GM23248 (cell line): ENCODE measurements at places on chromosomes 13 and 19. TPM values are rescaled to one million over a fixed set of nuclear protein-coding genes. Genes with fewer than 3 reads are reported as not detected.

GRCh38 chr13:65154661-65155447, 2075.3 kb downstream of the PCDH9 start:
- no peak for DNase-seq
- H3K27ac ChIP-seq = no peak overlapping the region
- no peak overlapping the region for H3K4me3 ChIP-seq
- no peaks in the 10 kb centered on the region; the same call in 1 of the 2 replicates for H3K27me3 ChIP-seq

- H3K27ac ChIP-seq = no peak overlapping the region
- no peaks in the 10 kb centered on the region for H3K4me1 ChIP-seq
- DNase-seq = peak; percentile 23
- H3K4me3 ChIP-seq = no peak overlapping the region
- peaks cover 5% of the 10 kb centered on the region; the same call in 1 of the 2 replicates for H3K27me3 ChIP-seq
- no peaks in the 10 kb centered on the region for H3K36me3 ChIP-seq
Measured at GRCh38 chr19:30214651-30215051, 157.5 kb upstream of the ZNF536 start.

The OLFM4 gene
- total RNA-seq = not detected in 2 replicates

The ZNF765 gene
- 6.3 and 6.4 TPM in 2 replicates for total RNA-seq

The TEX26 gene
- total RNA-seq = 0.22 TPM in 1 of 2 replicates, not detected in the other
